Adipocyte (in vitro differentiated cells): ENCODE measurements at places on chromosomes 1 and 21.

DNA sequence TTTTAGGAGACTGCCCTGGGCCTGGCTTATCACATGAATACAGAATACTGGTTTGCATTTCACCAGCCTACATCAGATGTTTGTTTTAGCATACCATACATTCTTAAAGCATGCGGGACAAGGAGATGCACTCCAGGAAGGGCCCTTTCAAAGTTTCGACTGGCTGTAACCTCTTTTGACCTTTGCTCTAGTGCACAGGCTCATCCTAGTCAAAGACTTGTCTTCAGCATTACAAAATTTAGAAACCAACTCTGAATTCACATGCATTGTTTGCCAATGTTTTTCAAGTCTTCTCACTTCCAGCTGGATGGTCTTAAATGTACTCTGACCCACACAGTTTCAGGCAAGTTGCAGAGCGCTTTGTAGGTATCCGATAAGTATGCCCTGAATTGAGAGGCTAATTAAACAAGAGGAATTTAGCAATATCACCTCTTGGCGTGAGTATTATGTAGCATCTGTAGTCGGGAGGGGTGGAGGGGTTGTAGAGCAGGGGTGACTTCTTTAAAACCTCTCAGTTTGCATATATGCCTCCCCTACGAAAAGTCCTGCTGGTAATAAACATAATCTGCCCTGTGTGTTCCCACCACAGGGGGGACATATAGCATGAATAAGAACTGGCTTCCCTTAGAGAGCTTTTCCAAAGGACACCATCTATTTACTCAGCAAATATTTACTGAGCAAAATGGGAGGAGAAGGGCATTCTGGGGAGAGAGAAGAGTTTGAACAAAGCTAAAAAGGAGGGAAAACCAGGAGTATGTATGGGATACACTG, 24.4 kb upstream of the AHCYL1 start:
- peak; percentile 83 for DNase-seq

DNA sequence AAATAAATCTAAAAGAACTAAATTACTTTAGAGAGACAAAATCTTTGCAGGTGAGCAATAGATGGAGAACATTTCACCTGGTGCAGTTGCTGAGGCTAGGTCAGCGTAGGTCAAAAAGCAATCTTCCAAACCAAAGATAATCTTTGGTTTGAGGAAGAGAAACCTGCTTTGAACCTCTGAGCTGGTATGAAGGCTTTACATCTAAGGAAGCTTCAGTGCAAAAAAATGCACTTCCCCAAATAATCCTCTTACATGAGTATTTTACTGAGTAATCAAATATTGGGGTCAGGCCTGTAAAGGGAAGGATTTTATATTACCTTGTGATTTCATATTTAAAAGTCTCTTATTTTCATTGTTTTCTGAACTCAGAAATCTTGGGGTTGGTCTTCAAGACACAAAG, 223.6 kb downstream of the SRGAP2C start:
- no peak for DNase-seq

- DNase-seq = no peak
Measured at GRCh38 chr1:45095450-45095849, 83.4 kb downstream of the UROD start.

GRCh38 chr1:209855006-209855405, 27.2 kb downstream of the UTP25 start:
- DNase-seq = no peak

DNA sequence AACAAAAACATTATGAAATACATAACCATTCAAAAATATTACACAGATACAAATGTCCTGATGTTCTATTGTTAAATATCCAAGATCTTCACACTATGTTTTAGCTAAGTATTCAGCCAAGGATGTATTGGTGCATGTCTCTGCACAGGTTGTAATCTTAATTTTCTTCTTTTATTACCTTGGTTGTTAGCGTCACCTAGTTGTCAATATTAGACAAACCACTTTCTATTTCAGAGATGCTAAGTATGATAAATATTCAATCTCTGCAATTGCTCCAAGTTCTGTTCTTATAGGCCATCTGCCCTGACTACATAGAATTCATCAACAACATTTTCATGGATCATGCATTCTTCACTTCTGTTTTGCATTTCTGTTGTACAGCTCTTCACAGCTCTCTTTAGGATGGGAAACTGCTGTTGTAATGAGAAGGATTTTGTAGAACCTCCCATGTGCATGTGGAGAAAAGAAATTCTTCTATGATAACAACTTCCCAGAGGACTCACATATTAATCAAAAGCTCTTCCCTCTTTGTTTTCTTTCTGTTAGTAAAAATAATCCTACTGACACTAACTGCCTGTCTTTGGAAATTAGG, 380.1 kb downstream of the NUF2 start:
- DNase-seq = no peak

- DNase-seq = no peak
Measured at GRCh38 chr1:233320023-233320422, 7.5 kb upstream of the MAP3K21 start.

GRCh38 chr1:26598890-26599289, 69.3 kb downstream of the RPS6KA1 start:
- no peak for DNase-seq

- no peak for DNase-seq
Measured at GRCh38 chr1:200392625-200393185, 17.1 kb downstream of the ZNF281 start.

DNA sequence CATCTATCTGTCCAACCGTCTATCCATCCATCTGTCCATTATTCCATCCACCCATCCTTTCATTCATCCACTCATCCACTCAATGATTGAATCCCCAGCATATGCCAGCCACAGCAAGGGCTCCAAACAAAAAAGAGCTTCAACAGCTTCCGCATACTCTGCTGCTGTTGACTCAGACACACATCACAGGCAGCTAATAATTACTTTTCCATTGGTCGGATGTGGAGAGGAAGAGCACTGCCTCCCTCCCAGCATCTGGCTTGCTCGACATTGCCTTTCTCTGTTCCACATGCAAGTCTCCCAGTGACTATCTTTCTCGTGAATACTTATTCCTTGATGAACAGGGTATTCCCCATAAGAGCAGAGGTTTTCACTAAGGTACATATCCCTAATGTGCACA, 176.5 kb downstream of the HIVEP3 start:
- DNase-seq = peak; percentile 42

GRCh38 chr1:39450956-39451606, 40.4 kb upstream of the BMP8A start:
- DNase-seq = peak; percentile 68

DNA sequence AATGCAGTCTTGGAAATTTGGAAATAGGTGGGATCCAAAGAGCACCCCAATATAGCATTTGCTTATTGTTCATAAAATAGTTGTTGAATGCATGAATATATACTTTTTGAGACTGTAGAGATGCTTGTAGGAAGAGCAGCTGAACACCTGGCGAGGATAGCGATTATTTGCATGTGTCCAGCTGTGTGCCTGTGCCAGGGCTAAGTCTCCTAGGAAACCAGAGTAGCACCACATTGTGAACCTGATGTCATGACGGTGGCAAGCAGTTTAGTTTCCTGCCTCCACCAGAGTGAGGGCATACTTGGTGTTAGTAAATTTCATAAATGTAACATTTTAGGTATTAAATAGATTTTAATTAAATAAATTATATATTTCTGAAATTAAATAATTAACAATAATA, 37.3 kb upstream of the IRF2BP2 start:
- DNase-seq = no peak

DNA sequence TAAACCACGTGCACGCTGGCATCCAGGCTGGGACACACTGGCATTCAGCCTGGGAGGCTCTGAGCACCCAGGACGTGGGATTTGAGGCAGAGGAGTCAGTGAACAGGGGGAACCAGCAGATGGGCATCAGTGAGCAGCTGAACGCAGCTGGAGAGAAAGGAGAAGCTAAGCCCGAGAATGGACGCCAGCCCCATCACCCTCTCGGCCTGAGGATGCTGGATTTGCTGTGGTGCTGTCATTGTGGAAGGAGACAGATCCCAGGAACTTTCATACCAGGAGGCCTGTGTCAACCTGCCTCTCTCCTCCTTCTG, 132.8 kb downstream of the PGBD5 start:
- DNase-seq = no peak

GRCh38 chr1:96492236-96492635, 229.3 kb upstream of the PTBP2 start:
- peak; percentile 3 for DNase-seq

- peak; percentile 74 for DNase-seq
Measured at GRCh38 chr1:56644919-56645676, at the start of gene PRKAA2. TSS of gene PRKAA2 (plus strand) at chr1:56645314. CDS start at chr1:56645388, 74 bp downstream.

DNA sequence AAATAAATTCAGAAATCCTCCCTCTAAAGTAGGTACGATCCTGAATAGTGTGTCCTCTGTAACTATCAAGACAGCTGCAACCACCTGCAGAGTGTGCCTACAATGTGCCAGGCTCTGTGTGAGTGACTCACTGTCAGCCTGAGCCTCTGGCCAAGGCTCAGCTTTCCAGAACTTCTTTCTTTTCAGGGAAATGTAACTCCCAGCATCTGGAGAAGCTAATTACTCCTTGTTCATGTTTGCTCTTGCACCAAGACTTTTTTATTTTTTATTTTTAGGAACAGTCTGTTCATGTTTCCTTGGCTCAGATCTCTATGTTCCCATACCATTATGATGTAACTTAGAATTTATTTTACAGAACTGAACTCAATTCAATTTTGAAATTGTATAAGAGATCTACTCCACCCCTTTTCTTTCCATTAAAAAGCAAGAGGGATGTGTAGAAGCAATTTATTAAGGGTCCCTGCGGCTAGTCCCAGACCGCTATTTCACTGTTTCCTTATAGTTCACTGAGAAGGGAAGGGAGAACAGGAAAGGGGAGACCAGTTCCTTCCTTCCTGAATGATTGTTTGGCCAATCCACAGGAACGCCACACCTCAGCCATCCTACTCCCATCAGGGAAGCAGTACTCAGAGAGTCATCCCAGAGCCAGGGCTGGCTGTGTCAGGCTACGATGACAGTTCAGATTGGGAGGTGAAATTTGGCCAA, 112.4 kb upstream of the ZNF648 start:
- DNase-seq = peak; percentile 76

GRCh38 chr1:93021539-93022134, 57.4 kb upstream of the MTF2 start:
- peak; percentile 78 for DNase-seq

GRCh38 chr1:185439727-185440415, 122.8 kb upstream of the IVNS1ABP start:
- DNase-seq = peak; percentile 90

DNA sequence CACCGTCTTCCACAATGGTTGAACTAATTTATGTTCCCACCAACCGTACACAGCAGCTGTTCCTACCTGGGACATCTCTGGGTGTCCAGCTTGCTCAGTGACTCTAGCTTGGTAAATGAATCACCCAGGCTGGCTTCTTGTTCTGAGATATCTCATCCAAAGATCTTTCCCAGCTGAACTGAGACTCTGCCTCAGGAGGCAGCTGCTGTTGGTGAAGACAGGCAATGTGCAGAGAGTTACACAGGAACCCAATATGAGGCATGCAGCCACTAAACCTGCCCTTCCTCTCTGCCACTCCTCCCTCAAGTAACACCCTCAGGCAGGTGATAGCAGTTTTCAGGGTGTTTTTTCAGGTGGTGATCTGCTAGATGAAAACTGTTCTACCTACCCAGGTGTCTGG, 14.0 kb upstream of the FOXO6 start:
- no peak for DNase-seq

GRCh38 chr1:184832517-184832916, 77.9 kb upstream of the EDEM3 start:
- DNase-seq = no peak

DNA sequence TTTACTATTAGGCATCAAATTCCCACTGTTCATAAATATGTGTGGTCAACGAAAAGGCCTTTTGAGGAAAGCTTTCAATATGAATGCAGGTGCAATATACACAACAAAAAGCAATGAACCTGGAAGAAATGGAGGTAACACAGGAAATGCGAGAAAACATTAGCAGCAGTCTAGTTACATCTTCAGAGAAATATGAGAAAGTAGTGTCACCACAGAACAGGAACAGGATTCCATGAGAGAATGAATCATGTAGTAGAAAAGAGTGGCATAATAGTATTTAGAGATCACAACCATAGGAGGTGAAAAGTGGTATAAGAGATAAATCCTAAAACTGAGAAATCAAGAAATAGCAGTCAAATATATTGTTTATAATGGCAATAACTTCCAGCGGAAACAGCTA, 103.7 kb downstream of the AK5 start:
- no peak for DNase-seq

GRCh38 chr21:36463991-36464390, 15.9 kb downstream of the CLDN14 start:
- DNase-seq = no peak

- DNase-seq = peak; percentile 73
Measured at GRCh38 chr1:221268295-221268694, 389.1 kb downstream of the HLX start.

DNA sequence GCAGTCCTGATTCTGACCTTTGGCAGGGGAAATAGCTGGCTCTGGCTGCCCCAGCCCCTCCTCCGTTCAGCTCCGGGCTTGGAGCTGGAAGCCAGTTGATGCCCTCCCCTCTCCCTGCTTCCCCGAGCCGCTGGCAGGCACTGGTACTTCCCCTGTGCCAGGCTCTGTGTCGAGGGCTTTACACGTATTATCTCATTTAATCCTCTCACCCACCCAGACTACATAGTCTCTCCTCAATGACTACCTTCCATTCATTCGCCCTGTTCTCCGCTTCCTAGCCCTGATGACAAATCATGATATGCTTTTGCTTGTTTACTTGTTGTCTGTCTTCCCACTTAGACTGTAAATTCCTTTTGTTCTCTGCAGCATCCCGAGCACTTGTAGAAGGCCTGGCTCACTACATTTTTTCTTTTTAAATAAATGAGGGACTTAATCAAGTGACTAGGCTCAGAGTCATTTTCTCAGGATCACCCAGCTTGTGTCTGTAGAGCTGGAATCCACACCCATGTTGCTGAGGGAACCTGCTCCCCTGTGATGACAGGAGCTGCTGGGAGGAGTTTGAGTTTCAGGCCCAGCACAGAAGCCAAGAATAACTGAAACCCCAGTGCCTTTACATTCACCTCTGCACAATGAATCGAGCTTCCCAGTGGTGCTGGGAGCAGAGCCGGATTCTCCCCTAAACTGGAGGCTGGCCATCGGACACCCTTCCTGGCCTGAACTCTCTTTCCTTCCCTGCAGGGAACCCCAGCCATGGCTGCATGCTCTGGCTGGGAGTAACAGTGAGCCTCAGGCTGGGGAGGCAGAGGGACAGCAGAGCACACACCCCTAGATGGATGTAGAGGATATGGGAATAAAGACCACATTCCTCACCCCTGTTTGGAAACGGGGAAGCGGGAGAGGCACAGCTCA, 58.3 kb downstream of the UBIAD1 start:
- DNase-seq = no peak
